NCI-H460 (cell line): ENCODE measurements at places on chromosomes 1 and 21. TPM values are rescaled to one million over a fixed set of nuclear protein-coding genes. Genes with fewer than 3 reads are reported as not detected.

The WDR64 gene
- total RNA-seq = not detected in 2 replicates

The ANGPTL3 gene
- not detected in 2 replicates for total RNA-seq

The GABRD gene
- total RNA-seq = not detected in 2 replicates

The OR2T2 gene
- not detected in 2 replicates for total RNA-seq

The CACNA1S gene
- total RNA-seq = not detected in 2 replicates

The SLC9C2 gene
- not detected in 2 replicates for total RNA-seq

The GPR61 gene
- total RNA-seq = 0.30 TPM in 1 of 2 replicates, not detected in the other

The ZBED6 gene
- total RNA-seq = 21.4 and 22.8 TPM in 2 replicates

The FMO4 gene
- 0.89 and 1.1 TPM in 2 replicates for total RNA-seq

- no peak for DNase-seq
These were observed 115.6 kb downstream of the UCK2 start for GRCh38 chr1:165942927-165943597.

GRCh38 chr1:202101184-202101583 lies 21.5 kb upstream of the GPR37L1 start:
- DNase-seq = no peak

DNA sequence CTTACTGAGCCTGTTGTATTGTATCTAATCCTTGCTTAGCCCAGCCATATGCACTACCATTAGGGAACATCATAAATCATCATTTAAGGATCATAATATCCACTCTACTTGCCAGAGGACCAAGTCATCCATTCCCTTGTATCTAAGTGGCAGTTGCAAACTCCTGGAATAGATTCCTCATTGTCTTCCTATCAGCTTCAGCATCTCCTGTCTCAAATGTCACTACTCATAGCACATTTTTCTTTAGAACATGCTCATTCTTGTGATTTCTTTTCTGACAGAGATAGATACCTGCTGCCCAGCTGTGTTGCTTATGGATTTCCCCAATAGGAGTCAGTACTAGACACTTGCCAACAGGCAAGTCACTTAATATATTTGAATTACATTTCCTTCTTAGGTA lies 84.3 kb downstream of the OLFML3 start:
- DNase-seq = no peak

- no peak for DNase-seq
These were observed 977 bp downstream of the TRAF3IP3 start for GRCh38 chr1:209756615-209757445.

DNA sequence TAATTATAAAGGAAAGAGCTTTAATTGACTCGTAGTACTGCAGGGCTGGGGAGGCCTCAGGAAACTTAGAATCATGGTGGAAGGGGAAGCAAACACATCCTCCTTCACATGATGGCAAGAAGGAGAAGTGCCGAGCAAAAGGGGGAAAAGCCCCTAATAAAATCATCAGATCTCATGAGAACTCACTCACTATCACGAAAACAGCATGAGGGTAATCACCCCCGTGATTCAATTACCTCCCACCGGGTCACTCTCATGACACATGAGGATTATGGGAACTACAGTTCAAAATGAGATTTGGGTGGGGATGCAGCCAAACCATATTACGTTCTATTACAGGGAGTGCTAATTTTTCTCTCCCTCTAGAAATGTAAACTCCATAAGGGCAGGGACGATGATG lies 14.2 kb upstream of the MRPS14 start:
- no peak for DNase-seq

GRCh38 chr1:244097523-244098405 lies 46.7 kb downstream of the ZBTB18 start:
- DNase-seq = no peak

GRCh38 chr21:20739421-20739820 lies 258.8 kb upstream of the NCAM2 start:
- DNase-seq = no peak

- DNase-seq = no peak
These were observed 3.1 kb downstream of the KCNK1 start for GRCh38 chr1:233617025-233617424.

DNA sequence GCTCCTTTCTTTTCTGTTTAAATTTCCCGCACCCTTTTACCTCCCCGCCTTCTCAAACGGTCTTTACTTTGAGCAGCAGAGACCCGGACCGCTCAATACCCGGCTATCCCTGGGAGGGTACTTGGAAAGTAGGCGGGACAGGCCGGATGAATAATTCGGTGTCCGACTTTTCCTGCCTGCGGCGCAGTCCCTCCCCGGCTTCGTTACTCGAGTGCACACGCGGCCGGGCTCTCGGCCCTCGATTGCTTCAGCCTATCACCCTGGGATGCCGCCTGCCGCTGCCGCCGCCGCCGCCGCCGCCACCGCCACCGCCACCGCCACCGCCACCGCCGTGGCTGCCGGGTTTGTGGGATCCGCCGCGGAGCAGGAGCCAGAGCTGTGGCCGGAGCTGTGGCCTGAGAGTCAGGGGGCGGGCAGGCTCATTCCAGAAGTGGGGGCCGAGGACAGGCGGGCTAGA lies 382 bp upstream of the RASAL2 start:
- peak; percentile 95 for DNase-seq

DNA sequence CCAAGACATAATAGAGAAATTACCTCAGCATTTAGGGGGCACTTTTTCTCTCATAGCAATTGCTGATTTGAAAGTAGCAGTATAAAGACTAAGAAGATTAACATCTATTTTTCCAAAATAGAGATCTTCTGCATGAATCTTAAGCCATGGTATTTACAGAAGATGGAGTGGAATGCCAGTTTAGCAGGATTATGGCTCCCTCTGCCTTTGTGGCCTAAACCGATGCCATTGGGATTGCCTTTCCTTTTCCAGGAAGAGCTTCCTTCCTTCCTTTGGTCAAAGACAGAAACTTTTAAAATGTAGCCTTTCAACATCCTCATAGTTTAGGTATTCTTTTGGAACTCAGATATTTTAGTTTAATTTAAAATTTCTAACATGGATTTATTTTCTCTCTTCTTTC lies 39.4 kb downstream of the CFHR5 start:
- no peak for DNase-seq

- DNase-seq = no peak
These were observed 163.4 kb downstream of the ADGRL4 start for GRCh38 chr1:78843111-78843510.

DNA sequence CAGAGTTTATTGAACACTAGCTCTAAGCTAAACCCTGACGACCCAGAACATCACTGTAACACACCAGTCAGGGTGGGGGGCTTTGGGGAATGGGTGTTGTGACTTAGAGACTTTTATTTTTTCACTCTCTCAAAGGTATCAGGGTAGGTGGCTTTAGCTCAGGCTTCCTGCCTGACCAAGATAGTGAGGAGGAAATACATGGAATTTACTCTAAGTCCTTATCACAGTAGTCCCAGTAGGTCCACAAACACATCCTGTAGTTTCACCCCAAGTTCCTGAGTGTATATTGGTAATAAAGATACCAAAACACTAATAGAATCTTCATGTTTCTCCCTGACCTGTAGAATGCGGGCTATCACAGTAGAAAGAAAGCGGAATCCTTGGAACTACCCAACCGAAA lies 15.1 kb downstream of the GJA5 start:
- DNase-seq = no peak

GRCh38 chr1:161427733-161428516 lies 60.2 kb upstream of the CFAP126 start:
- DNase-seq = peak; percentile 78

GRCh38 chr1:170967042-170967910 lies 31.9 kb downstream of the MROH9 start:
- DNase-seq = peak; percentile 33

DNA sequence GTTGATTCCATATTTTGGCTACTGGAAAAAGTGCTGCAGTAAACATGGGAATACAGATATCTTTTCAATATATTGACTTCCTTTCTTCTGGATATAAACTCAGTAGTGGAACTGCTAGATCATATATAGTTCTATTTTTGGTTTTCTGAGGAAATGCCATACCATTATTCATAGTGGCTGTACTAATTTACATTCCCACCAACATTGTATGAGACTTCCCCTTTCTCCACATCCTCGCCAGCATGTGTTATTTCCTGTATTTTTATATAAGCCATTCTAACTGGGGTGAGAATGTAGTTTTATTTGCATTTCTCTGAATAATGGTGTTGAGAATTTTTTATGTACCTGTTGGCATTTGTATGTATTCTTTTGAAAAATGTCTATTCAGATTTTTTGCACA lies 385.2 kb downstream of the NUF2 start:
- DNase-seq = no peak

DNA sequence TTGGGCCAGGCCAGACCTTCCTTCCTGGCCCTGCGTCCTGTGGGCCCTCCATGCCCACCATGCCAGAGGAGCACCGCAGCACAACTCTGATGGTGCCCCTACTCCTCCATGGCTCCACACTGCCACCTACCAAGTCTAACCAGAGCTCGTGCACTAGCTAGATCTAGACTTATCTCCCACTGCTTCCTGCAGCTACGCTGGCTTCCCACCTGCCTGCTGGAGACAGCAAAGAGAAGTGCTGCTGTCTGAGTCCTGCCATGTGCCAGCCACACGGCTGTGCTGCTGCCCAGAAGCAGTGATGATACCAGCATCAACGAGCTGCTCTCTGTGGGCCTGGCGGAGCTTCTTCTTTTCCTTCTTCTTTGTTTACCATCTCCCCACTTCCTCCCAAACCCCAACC lies 4.5 kb downstream of the GUCA2B start:
- no peak for DNase-seq
